ENCODE measurements at places on chromosomes 4 and X. TPM values are rescaled to one million over a fixed set of nuclear protein-coding genes. Genes with fewer than 3 reads are reported as not detected.
A peak's percentile ranks its signal among the peaks of the same experiment; 100 is the strongest.

DNA sequence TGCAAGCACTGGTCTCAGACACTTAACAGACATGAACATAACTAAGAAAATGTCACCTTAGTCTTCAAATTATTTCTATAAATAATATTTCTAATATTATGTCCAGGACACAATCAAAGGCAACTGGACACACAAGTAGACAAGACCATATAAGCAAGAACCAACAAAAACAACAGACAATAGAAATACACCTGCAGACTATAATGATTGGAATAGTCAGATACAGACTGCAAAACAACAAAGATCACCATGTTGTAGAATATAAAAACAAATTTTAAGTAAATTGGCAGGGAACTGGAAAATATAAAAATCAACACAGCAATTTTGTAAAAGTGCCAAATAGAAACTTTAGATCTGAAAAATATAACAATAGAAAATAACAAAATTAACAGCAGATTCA is 220.7 kb downstream of the CLCN4 start:
- no peak overlapping the region for H3K4me3 ChIP-seq
- no peak for DNase-seq
- no peaks in the 10 kb centered on the region for H3K4me1 ChIP-seq
- H3K36me3 ChIP-seq, result no peaks in the 10 kb centered on the region

DNA sequence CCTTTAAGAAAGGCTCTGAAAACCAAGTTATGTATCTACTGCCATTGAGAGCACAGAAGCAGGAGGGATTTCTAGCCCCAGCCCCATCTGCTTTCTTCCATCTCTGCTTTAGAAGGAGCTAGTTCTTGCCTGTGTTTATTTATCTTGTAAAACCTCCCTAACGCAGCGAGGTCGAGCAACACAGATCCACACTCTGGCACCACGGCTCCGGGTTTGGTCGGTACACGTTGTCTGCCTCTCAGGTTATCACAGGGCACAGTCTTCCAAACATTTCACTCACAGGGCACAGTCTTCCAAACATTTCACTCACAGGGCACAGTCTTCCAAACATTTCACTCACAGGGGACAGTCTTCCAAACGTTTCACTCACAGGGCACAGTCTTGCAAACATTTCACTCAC is 69.7 kb upstream of the TLR3 start:
- H3K27me3 ChIP-seq, result no peaks in the 10 kb centered on the region
- H3K36me3 ChIP-seq, result no peaks in the 10 kb centered on the region
- DNase-seq, result no peak
- H3K4me1 ChIP-seq, result no peaks in the 10 kb centered on the region
- H3K27ac ChIP-seq, result no peak overlapping the region
- H3K4me3 ChIP-seq, result no peak overlapping the region

- no peak overlapping the region for H3K27ac ChIP-seq
- H3K36me3 ChIP-seq, result no peaks in the 10 kb centered on the region
- H3K4me3 ChIP-seq, result no peak overlapping the region
- no peaks in the 10 kb centered on the region for H3K4me1 ChIP-seq
- DNase-seq, result no peak
- H3K27me3 ChIP-seq, result no peaks in the 10 kb centered on the region
These were observed 66.9 kb upstream of the CAPN6 start for GRCh38 chrX:111337067-111337637.

DNA sequence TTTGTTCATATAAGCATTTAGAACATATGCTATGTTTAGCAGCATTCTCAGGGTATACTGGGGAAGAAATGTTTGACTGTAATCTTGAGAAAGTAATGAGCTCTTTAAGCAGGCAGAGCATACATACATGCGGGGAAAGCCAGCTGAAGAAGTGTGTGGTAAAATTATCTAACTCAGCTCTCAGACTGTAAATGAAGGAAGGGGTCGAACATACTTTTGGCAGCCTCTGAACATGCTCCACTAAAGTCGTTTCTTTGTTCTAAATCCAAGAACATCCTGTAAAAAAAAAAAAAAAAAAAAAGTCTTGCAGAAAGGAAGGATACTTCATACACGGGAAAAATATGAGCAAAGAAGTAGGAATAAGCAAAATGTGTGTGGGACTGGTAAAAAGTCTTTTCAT is 224.8 kb downstream of the GRID2 start:
- no peak overlapping the region for H3K4me3 ChIP-seq
- no peaks in the 10 kb centered on the region for H3K4me1 ChIP-seq
- no peaks in the 10 kb centered on the region for H3K36me3 ChIP-seq
- no peak for DNase-seq
- H3K27me3 ChIP-seq, result no peaks in the 10 kb centered on the region

Gene DCHS2
- total RNA-seq, result not detected

Gene MAGEA8
- total RNA-seq, result not detected

Gene MTNR1A
- total RNA-seq, result not detected

- H3K27me3 ChIP-seq, result no peaks in the 10 kb centered on the region
- peaks cover 51% of the 10 kb centered on the region for H3K4me1 ChIP-seq
- peak overlapping the region; percentile 6 for H3K4me3 ChIP-seq
- DNase-seq, result peak; percentile 66
- H3K36me3 ChIP-seq, result peaks cover 33% of the 10 kb centered on the region
These were observed 64.5 kb upstream of the WDR1 start for GRCh38 chr4:10180927-10181744.

DNA sequence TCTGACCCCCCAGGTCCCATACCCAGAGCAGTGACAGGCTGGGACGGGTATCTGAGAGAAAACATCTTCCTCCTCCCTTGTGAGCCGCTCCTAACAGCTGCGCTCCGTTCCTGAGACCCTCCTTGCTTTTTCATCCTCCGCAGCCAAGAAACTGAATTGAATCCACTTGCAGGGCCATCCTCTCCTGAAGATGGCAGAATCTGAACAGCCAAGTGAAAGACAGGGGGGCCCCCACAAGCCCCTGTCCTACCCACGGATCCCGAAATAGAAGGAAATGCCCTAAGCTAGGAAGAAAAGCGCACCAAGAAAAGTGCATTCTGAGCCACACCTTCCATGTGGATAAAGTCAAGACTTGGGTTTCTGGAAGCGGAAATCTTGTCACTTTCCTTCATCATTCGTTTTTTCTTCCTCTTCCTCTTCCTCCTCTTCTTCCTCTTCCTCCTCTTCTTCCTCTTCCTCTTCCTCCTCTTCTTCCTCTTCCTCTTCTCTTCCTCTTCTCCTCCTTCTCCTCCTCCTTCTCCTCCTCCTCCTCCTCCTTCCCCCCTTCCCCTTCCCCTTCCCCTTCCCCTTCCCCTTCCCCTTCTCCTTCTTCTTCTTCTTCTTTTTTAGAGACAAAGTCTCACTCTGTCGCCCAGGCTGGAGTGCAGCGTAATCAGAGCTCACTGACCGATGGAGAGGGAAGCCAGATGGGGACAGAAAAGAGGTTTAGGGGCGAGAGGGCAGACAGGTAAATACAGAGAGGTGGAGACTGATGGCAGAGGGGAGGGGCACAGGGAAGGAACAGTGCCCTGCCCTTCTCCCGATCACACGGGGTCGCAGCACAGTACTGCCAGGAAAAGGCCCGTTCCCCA is 86.0 kb upstream of the WWC2 start:
- H3K4me3 ChIP-seq, result no peak overlapping the region
- peaks cover 4% of the 10 kb centered on the region for H3K27me3 ChIP-seq
- DNase-seq, result no peak
- no peak overlapping the region for H3K27ac ChIP-seq
- no peaks in the 10 kb centered on the region for H3K4me1 ChIP-seq

GRCh38 chr4:74450298-74450683 is 5.4 kb downstream of the AREG start:
- peaks cover 3% of the 10 kb centered on the region for H3K27me3 ChIP-seq
- H3K4me1 ChIP-seq, result peaks cover 2% of the 10 kb centered on the region
- H3K36me3 ChIP-seq, result no peaks in the 10 kb centered on the region

Gene OCRL
- total RNA-seq, result 0.90 TPM

Measured in activated CD8-positive, alpha-beta T cell treated with anti-CD3 and anti-CD28 coated beads, Interleukin-2, amount 10 ng/mL, durations not matched to agents 7 days and 5 days (primary cell).